ENCODE measurements at places on chromosomes 4 and X.
A peak's percentile ranks its signal among the peaks of the same experiment; 100 is the strongest.

GRCh38 chrX:36431819-36432218 is 512.3 kb downstream of the CFAP47 start:
- no peak for DNase-seq

- no peak for DNase-seq
Measured at GRCh38 chr4:100895556-100896197, 377.9 kb upstream of the EMCN start.

DNA sequence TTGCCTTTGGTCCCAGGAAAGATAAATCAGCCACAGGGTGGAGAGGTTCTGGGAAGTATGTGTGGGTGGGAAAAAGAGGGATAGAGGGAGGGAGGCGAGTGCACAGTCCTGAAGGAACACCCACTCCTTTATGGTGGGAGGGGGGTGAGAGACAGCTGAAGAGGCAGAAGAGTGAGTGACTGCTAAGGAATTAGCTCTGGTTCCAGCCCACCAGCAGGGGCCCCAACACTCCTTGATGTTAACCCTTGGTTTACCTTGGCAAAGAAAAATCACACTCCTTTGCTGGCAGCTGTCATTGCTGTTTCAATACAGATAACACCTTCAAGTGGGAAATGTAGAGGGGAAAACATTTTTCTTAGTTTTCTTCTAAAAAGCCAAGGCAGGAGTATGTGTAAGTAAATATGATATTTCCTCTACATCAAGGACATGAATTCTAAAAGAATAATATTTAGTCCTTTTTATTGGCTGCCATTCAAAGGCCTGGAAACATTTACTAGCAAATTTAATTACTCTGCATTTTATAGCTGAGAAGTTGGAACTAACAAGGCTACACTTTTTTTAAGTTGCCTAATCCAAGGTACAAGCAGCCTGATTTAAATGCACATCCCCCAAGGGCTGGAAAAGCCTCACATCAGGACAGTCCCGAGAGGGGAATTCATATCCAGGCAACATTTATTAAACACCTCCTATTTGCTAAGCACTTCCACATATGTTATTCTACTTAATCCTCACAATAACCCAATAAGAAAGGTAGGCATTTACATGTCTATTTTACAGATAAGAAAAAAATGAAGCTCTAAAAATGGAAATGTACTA is 81.7 kb downstream of the HS6ST2 start:
- DNase-seq = peak; percentile 47

DNA sequence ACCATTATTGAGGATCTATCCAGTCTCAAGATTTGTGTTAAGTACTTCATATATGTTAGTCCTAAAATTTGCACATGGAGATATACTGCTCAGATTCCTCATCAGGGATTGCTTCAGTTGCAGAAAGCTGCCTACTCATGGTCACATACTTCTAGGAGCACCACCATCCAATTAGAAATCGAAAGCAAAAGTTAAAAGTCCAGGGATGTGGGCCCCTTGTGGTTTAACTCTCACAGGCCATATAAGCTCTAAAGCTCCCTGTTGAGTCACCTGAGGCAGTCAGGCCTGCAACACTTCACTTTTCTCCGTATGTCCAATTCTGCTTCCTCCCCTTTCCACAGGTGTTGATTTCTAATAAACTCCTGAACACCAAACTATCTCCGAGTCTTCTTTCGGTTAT is 84.2 kb downstream of the CNOT6L start:
- no peak for DNase-seq

- no peak for DNase-seq
Measured at GRCh38 chr4:122212880-122213279, 60.7 kb downstream of the BLTP1 start.

DNA sequence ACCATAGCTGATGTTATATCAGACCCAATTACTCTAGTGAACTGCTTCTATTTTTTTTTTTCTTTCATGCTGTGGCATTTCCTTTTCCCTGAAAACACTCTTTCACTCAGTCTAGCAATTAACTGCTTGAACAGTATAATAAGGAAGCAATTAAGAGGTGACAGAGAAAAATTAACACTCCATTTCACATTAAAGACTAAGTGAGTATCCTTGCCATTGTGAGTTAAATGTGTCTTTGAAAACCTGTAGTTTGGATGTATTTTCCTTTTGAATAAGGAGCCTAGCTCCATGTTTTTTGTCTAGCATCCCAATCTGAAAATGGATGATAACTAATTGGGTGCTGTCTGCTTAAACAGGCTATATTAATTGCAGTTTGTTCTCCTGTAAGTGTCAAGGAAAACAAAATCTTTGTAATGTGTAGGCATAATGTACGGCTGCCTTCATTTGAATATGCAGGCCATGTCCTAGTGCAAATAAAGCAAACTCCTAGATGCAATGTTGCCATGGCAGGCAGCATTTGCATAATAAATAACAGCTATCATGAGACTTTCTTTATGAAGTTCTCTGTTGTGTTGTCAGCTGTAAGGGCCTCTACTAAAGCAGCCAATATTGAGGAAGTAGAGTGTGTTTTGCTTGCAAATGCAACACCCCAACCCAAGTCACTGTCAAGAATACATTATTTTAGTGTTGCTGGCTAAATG is 416.7 kb downstream of the ZIC3 start:
- DNase-seq = no peak

DNA sequence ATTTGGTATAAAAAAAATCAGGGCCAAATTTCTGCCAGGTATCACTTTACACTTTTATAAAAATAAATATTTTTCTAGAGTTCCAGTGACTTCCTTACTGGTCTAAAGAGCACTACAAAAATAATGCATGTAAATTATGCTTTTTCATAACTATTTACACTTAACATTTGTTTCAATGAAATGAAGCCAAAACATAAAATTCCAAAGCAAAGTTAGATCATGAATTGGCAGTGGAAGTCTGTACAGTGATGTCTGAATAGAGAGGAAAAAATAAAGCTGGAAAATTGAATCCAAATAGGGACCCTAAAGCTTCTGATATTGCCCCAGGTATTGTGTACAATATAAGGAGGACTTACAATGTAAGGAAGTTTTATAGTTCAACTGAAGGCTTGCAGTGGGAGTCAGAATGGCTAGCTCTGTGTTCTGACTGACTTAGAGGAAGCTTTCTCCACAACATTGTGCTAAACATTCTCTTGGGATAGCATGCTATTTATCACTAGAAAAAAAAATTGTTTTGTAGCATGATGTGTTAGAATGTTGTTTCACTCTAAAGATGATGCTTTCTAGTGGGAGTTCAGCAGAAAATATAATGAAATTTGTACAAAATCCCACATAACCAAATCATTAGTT is 288.2 kb upstream of the UGT8 start:
- no peak for DNase-seq

DNA sequence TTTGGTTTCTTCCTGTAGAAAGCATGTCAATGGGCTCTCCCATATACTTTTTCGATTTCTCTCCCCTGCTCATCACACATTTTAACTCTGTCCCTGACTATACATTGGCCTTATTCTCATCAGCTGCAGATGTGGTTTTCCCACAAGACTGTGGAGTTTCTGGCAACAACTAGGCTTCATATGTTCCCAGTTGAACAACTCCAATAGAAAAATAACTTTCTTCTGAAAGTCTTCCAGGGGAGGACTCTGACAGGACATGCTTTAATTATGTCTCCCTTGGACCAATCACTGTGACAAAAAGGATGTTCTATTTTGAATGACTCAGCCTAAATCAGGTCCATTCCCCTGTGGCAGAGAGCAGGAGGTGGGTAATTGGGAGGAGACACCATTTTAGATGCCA is 28.1 kb downstream of the SPANXC start:
- DNase-seq = peak; percentile 17

DNA sequence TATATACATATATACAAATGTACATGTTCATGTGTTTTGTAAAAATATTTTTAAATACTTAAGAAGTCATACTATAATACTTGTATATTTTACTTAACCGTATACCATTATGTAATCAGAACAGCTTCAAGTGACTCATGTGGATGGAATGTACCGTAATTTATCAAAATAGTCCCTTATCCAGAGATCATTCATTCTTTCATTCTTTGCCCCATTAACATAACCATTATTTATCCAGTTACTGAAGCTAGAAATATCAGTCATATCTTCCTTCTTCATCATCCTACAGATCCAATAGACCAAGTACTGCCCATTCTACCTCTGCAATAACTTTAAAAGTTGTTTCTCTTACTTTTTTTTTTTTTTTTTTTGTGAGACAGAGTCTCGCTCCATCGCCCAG is 164.2 kb downstream of the MAB21L2 start:
- DNase-seq = no peak

DNA sequence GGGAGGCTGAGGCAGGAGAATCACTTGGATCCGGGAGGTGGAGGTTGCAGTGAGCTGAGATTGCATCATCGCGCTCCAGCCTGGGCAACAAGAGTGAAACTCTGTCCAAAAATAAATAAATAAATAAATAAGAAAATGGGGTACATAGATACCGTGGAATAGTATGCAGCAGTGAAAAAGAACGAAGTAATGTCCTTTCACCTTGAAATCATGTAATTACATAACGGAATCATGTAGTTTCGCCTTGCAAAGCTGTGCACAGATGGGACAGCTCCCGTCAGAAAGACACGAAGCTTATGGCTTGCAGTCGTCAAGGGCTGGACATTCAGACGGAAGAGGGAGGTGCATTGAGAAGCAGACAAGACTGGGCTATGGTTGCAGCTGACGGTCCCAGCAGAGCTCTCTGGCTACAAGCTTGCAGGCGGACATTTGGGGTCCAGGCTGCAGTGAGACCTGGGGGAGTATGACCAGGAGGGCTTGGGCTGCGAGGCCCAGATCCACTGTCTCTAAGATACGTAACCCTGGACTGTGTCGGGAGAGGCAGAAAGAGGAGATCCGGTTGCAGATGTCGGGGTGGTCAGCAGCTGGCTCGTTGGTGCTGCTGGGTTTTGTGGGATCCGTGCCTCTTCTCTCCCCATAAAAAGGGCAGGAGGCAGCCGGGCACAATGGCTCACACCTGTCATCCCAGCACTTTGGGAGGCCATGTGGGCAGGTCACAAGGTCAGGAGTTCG is 6.2 kb upstream of the P2RY8 start:
- no peak for DNase-seq

DNA sequence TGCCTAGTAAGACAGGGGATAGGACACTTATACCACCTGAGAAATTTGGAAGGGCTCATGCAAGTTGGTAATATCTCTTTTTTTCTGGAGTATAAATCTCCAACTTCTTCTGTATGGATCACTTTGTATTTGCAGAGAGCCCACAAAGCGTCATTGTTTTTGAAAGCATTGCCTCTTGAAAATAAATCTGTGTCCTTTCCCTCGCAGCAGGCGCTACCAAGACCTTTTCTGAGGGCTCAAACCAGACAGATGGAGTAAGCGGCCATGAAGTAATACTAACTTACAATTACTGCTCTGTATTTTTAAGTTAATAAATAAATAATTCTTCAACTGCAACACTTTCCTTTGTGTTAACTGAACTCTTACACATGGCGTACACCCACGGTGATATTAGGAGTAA is 56.0 kb upstream of the FBXW7 start:
- no peak for DNase-seq

- DNase-seq = no peak
Measured at GRCh38 chr4:174213731-174214100, 69.8 kb downstream of the FBXO8 start.

- DNase-seq = no peak
Measured at GRCh38 chr4:78770091-78770642, 6.0 kb upstream of the BMP2K start.

DNA sequence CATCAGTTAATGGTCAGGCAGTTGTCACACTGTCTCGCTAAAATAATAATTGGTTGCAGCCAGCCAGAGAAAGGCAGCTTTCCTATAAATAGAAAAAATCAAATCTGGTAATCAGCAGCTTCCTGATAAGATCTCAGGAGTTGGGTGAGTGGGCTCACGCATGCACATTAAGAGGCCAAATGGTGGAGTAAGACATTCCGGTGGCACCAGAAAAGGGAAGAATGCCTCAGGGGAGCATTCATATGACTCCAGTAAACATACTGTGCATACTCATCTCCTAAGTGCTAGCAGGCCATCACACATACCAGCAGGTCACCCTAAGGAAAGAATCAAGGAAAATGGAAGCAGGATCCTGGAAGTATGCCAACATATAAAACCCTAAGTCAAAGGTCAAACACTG is 40.1 kb downstream of the UGT2B15 start:
- no peak for DNase-seq

DNA sequence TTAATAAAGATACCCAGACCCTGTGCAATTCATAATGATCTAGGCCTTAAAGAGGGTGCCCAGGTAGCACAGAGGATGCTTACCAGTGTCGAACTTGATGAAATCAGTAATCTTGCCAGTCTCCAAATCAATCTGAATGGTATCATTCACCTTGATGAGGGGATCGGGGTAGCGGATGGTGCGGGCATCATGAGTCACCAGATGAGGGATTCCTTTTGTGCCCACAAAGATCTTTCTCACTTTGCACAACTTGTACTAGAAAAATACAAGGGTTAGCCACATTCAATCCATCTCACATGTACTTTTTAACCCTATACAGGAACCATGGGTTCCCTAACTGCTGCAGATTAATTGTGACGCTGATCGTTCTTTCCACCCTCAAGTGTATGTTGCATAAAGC is 3.3 kb downstream of the RPS4X start:
- no peak for DNase-seq
